ENCODE measurements at places on chromosomes 7 and 10.

DNA sequence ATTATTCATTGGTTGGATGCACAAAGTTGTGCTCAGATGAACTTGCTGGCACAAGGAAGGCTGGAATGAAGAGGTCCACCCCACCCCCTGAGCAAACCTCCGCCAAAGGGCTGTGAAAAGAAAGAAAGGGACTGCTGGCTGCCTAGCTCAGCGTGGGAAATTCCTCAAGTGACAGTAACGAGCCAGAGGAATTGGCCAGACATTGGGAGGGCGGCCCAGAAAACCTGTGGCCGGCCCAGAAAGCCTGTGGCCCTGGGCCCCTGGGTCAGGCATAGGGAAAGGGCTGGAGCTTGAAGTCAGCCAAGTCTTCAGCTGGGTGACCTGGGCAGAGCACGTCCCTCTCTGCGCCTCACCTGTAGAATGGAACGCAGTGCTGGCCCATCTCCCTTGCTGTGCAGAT is 30.6 kb upstream of the CTBP2 start:
- DNase-seq: no peak

GRCh38 chr7:140542228-140542603 is 62.9 kb upstream of the MKRN1 start:
- peak; percentile 32 for DNase-seq

DNA sequence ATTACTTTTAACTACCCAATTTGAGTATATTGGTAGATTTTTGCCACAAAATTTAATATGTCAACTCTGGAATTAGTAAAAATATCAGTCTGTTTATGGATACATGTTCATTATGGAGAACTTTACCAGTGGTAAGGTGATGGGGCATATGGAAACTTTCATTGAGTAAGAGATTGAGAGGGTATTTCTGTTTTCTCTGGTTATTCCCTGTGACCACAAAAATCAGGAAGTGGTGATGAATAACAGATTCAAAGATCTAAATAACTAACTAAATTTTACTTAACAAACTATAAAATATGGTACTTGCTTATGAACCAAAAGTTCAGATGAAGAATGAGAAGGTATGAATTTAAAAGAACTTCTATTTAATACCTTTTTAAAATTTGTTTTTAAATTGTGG is 22.1 kb upstream of the STEAP4 start:
- no peak for DNase-seq

GRCh38 chr7:98641646-98642500 is 24.8 kb downstream of the NPTX2 start:
- no peak for DNase-seq

DNA sequence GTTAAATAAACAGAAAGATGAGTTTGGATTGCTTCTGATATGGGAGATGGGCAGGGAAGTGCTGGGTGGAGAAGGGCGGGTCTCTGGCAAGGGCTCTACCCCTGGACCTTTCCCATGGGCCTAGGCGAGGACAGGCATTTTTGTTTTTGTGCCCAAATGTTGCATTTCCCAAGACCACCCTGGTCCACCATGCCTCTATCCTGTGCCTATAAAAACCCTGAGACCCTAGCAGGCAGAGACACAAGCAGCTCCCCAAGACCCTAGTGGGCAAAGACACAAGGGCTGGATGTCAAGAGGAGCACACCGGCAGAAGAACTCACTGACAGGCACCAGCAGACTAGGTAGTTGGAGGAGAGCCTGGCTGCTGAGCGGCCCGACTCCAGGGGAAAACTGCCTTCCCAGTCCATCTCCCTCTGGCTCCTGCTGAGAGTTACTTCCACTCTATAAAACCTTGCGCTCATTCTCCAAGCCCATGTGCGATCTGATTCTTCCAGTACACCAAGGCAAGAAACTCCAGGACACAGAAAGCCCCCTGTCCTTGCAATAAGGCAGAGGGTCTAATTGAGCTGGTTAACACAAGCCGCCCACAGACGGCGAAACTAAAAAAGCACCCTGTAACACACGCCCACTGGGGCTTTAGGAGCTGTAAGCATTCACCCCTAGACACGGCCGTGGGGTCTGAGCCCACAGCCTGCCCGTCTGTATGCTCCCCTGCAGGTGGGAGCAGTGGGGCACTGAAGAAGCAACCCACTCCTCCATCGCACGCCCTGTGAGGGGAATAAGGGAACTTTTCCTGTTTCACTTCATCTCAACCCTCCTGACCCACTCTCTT is 291.4 kb downstream of the PTPRN2 start:
- DNase-seq: no peak

GRCh38 chr7:135706858-135707569 is 21.0 kb downstream of the SLC13A4 start:
- no peak for DNase-seq

DNA sequence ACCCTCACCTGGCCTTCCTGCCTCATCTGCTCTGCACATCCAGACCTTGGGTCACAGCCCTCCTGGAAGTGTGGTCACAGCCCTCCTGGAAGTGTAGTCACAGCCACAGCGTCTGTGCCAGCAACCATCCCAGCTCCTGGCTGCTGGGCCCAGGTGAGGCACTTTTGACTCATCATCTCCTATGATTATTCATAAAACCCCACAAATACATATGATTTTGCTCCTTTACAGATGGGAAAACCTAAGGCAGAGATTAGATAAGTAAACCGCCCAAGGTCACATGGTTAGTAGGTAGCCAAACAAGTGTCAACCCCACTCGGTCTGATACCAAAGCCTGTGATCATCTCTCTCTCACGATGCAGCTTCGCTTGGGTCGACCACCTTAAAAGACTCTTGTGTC is 94.3 kb downstream of the PRLHR start:
- DNase-seq: no peak

GRCh38 chr10:118926903-118927302 is 102.6 kb upstream of the NANOS1 start:
- no peak for DNase-seq

DNA sequence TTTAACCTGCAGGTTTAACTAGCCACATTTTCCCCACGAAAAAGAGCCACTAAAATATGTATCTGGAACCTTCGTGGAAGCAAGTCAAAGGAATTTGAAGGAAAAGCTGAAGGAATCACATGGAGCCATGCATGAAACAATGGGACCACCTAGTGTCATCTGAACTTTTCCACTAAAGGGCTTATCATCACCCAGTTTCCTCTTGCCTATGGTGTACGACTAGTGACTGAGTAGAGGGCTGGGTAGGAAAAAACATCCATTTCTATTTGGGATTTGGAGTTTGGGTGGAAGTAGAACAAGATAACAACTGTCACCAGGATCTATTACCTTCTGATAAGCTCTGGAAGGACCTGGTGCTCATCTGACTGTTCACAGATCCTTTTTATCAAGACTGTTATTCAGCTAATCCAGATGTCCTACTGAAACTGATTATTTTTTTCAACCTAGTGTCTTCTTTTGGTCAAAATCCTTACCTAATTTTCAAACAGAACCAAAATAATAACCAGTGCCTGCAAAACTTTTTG is 153.2 kb upstream of the COL1A2 start:
- DNase-seq: no peak

- DNase-seq: no peak
These were observed 30.0 kb downstream of the NET1 start for GRCh38 chr10:5442065-5442989.

- DNase-seq: no peak
These were observed at the start of gene RBM20 for GRCh38 chr10:110643653-110644597. Gene RBM20 (plus strand): TSS chr10:110644336. CDS start chr10:110644455, 119 bp downstream.

GRCh38 chr10:131492211-131492857 is 180.8 kb upstream of the TCERG1L start:
- DNase-seq: no peak

GRCh38 chr10:68081916-68082315 is 6.8 kb upstream of the HERC4 start:
- no peak for DNase-seq

DNA sequence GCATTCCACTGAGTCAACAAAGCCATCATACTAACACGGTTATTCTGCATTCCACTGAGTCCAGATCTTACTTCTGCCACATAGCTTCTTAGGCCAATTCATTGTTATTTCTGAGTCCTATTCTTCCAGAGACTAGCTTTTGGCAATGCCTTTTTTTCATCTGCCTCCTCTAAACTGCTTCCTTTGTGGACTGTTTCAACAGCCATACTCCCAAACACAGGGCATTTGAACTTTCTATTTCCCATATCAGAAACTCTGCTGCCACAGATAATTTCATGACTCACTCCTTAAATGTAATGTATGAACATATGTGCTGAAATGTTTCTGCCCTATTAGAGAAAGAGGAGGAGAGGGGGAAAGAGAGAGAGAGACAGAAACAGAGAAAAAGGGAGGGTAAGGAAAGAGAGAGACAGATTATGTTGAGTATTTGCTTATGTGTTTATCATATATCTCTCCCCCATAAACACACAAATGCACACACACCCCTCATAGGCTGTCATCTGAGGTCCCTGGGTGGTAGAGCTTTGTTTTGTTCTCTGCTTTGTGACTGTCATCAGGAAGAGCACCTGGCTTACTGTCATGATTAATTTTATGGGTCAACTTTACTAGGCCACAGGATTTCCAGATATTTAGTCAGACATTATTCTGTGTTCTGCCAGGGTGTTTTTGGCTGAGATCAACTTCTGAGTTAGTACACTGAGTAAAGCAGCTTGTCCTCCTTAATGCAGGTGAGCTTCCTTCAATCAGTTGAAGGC is 308.0 kb upstream of the KCND2 start:
- no peak for DNase-seq

- DNase-seq: no peak
These were observed 50.1 kb upstream of the DRGX start for GRCh38 chr10:49446031-49446430.

DNA sequence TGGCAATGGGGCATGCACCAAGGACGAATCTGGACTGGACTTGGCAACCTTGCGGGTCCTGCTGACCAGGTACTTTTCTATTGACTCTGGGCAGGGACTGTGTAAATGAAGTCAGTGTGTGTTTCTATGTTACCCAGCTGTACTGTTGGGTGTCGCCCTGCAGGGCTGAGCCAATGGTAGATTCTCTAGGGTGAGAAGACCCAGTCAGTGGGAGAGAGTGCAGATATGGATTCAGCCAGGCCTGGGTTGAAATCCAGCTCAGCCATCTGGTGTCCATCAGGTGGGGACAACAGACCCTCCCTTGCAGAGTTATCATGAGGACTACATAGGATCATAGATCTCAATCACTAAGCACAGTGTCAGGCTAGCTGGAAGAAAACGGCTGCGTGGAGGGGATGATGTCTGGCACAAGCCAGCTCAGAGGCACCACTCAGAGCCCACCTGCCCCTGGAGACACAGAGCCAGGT is 4.9 kb upstream of the PPIF start:
- no peak for DNase-seq

DNA sequence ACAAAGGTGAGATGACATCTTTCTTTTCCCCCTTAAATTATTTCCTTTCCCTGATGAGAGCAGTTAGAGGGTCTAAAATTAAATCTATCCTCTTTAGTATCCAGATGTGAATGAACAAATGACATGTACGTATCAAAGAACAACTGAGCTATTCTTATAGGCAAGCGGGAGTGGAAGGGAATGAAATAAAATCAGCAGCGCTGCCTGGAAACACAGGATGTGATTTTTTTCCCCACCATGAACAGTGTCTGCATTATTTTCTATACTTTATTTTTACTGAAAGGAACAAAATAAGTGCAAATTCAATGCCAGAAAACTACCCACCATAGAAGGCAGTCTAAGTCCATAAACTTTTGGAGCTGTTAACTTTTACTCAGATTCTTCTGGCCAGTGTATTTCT is 40.6 kb downstream of the SLC26A4 start:
- DNase-seq: no peak

GRCh38 chr7:105141068-105141467 is 127.1 kb downstream of the KMT2E start:
- peak; percentile 10 for DNase-seq

DNA sequence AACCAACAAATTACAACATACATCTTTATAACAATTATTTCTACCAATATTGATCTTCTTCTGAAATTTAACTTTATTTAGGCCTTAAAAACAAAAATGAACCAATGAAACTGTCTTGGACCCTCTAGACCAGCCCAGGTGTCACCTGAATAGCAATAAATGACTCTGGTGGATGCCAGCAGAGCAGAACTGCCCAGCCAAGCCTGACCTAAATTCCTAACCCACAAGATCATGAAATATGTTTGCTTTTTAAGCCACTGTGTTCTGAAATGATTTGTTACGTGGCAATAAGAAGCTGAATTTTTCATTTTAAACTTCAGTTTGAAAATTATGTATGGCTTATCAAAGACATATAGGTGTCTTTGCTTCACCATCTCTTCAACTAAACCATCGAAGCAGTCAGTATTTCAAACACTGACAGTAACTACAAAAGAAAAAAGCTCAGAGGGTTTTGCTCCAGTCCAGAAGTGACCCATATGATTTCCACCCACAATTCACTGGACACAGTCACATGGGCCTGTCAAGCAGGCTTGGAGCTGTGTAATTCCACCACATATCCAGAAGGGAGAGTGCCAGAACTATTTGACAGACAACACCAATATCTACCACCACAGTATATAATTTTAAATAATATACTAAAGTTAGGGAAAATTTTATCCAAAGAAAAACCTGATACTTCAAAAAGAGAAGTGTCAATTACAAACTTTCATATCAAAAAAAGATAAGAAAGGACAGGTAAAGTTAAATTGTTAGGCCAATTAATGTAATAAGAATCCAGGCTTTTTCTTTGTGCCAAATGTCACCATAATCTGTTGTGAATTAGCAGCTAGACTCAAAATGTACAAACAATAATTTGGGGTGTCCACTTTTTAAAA is 94.5 kb downstream of the KMT2C start:
- DNase-seq: peak; percentile 19

DNA sequence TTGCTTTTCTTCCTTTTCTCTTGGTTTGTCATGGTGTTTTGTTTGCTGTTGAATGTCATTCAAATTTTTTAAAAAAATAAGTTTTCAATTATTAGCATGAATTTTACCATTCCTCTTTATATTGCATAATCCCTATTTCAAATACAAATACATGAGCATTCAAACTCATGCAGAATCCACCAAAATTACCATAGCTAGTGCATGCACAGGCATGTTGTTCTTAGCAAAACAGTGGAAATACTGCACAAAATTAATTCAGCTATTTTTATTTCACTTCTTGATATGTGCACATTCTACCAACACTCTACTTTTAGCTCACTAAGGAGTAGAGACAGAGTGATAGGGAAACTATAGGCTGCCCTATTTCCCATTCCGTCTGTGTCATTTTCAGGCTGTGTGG is 670.1 kb upstream of the LRRN3 start:
- DNase-seq: no peak

- DNase-seq: no peak
These were observed 51.6 kb downstream of the SMKR1 start for GRCh38 chr7:129553899-129554461.

DNA sequence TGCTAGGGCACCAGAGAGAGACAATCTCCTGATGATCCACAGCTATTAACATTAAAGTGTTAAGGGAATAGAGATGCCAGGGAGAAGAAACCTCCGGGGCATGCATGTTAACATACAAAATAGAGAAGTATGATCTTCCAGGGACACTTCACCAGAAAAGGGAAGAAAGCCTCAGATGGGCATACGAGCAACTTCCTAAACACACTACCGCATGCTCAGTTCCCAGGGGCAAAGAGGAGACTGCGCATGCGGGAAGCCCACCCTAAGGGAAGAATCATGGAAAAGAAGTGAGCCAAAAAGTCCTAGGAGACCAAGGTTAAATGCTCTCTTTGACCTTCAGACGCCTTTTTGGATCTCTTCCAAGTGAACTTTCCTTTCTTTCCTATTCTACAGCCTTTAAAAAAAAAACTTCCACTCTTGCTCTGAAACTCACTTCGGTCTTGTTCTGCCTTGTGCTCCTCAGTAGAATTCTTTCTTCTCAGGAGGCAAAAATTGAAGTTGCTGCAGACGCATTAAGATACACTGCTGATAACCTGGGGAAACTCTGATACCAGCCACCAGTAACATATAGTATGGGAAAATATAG is 1211.3 kb downstream of the REEP3 start:
- DNase-seq: no peak

All from AG09319 (cell line).